ENCODE measurements at places on chromosomes 3 and 15. TPM values are rescaled to one million over a fixed set of nuclear protein-coding genes. Genes with fewer than 3 reads are reported as not detected.

DNA sequence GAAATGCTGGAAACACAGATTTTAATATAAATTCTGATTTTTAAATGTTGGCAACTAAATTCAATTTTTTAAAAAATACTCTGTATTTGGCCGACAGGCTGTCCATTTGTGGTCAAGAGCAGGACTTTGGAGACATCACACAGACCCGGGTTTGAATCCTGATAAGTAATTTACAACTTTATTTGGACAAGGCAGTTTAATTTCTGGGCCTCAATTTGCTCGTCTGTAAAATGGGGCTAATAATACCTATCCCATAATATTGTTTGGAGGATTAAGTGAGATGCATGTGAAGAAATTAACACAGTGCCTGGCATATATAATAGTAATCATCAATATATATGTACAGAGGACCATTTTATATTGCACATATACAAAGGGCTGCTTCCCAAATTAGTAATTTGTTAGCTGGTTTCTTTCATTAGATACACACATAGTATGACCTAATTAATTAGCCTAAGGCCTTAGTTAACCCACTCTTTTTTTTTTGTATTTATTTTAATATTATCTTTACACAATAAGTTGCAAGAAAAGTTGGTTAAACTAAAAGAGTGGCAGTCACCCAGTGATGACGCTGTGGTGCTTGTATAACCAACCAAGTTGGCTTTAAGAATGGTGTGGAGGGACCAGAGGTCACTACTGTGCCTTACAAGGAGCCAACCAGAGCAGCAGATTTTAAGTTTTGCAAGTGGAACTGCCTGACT is 665 bp downstream of the PIGB start:
- peak; percentile 33 for DNase-seq

- DNase-seq = no peak
These were observed 200.7 kb downstream of the MBNL1 start for GRCh38 chr3:152469248-152470025.

- DNase-seq = no peak
These were observed 629.5 kb upstream of the KCNMB2 start for GRCh38 chr3:177906578-177907229.

DNA sequence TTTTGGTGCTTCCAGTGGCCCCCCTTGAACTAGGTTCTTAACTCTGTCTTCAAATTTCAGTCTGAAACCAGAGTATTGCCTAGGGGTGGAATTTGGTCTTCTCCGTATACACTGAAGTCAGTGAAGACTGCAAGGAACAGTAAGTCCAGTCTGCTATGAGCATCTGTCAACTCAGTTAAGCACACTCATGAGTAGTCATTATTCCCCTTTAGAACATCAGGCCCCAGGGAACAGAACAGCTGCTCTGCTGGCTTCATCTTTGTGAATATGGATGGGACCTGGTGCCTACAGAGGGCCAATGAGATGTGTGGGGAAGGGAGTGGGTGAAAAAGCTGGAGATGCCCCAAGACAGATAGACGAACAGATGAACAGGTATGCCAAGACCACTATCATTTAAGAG is 85.2 kb upstream of the PRR23C start:
- DNase-seq = no peak

- peak; percentile 20 for DNase-seq
These were observed 669.9 kb downstream of the OTOL1 start for GRCh38 chr3:162166543-162166942.

DNA sequence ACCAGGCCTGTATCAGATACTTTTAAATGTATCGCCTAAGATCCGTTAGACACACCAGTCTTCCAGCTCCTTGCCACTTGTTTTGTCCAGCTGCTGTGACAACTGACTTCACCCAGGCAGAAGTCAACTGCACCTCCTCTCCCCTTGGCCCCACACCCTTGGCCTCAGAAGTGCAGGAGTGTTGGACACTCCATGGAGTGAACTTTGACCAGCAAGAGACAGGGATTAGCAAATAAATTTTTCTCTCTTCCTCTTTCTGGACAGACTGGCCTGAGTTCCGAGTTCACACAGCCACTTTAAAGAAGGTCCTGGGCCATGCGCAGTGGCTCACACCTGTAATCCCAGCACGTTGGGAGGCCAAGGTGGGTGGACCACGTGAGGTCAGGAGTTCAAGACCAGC is 2.9 kb upstream of the CLN6 start:
- no peak for DNase-seq

DNA sequence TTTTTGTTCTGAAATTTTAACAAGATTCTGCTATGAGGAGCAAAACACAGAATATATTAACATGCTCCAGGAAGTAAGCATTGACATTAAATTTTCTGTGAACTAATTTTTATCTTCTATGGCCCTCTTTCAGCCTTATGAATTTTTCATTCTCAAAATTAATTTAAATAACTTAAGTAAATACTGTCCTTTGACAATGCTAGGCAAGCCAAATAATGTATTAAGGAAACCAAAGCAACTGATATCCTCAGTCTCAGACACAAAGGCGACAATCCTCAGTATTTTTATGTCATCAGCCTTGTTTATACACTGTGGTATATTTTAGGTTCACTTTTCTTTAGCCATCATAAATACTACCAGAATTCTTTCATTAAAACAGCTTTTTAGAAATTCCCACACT is 159.8 kb downstream of the CGGBP1 start:
- no peak for DNase-seq

DNA sequence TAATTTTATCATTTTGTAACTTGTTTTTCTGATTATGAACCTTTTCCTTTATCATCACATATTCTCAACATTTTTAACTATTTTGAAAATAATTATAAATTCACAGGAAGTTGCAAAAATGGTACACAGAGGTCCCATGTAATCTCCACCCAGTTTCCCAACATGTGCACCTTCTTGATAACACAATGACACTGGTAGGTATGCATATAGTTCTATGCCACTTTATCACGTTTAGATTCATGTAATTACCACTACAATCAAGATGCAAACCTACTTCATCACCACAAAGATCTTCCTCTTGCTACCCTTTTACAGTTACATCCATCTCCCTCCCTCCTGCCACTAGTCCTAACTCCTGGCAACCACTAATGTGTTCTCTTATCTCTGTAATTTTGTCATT is 413.9 kb downstream of the SHQ1 start:
- DNase-seq = no peak

Gene DNAH12
- under 0.01 TPM for total RNA-seq

Gene VWA5B2
- total RNA-seq = not detected

Gene SH3GL3
- under 0.01 TPM for total RNA-seq

Gene PLSCR2
- total RNA-seq = not detected

Gene SCAMP5
- total RNA-seq = 0.43 TPM

Gene CATSPER2
- 0.86 TPM for total RNA-seq

Gene MESP1
- total RNA-seq = under 0.01 TPM

Measured in fibroblast of villous mesenchyme (primary cell).